ENCODE measurements at places on chromosomes 6 and 20. TPM values are rescaled to one million over a fixed set of nuclear protein-coding genes. Genes with fewer than 3 reads are reported as not detected.
A peak's percentile ranks its signal among the peaks of the same experiment; 100 is the strongest.

CAGE1 gene
- not detected for total RNA-seq

HIVEP2 gene
- total RNA-seq = 3.6 TPM

NPBWR2 gene
- total RNA-seq = not detected

CCDC170 gene
- total RNA-seq = not detected

DNA sequence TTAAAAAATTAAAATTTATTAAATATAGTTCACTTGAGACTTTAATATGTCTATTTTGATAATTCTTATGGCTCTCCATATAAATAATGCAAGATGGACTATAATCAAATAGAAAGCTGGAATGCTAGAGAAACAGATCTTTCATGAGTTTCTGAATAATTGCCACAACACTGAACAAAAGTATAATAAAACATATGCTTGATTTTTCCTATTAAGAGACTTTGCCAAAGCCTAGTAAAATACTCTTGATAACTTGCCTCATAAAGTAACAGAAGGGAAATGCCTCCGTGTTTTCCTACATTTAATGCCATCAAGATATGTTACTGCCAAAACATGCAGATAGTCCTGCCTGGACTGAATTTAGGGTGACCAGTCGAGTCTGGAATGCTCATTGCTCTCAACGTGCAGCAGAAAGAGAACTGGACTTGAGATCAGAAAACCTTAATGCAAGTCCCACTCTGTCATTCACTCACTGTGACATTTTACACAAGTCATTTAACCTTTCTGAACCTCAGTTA lies 153.2 kb downstream of the AIG1 start:
- no peak for DNase-seq

DNA sequence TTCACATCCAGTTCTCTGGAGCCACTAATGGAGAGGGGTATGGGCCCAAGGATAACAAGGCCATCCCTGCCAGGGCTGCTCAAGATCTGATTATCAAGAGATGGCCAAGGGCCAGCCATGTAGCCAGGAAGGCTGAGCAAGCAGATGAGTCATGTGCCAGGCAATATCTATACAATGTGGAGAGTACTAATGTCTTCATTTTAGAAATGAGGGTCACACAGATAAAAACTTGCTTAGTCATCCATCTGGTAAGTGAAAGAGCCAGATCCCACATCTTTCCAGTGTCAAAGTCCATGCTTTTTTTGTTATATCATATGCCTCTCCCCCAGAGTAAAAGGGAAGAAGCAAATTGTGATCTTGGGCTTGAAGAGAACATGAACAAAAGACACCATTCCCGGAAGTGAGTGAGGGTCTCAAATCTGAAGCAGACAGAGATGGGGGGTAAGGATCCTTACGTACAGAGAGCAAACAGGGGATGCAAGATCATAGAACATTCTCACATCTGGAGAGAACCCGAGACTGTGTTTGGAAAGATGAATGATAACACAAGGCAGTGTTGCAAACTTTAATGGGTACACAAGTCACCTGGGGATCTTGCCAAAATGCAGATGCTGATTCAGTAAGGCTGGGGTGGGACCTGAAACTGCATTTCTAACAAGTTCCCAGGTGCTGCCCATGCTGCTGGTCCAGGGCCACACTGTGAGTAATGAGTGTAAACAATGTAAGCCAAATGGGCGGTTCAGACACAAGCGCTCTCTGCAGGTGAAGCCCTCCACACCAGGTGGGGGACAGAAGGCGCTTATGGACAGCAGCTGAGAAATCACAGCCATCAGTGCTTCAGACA lies 20.0 kb upstream of the GSTA3 start:
- DNase-seq = peak; percentile 85

- no peak for DNase-seq
These were observed 6.6 kb downstream of the CITED2 start for GRCh38 chr6:139367810-139368351.

DNA sequence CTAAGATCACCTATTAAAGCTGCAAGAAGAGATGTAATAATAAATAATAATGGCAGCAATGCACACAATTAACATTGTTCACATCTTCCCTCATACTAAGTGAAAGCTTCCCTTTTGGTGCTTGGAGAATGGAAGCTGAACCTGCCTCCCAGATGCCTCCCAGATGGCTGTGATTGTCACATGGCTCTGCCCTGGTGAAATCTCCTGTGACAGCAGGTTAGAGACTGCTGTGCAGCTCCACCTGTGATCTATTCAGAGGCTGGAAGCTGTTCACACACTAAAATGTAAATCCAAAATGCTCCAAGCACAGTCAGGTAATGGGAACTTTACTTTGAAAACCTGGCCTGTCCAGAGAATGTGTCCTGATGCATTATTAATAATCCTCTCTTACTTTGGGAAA lies 41.7 kb upstream of the RGS17 start:
- DNase-seq = no peak

GRCh38 chr6:137316626-137317025 lies 97.4 kb upstream of the IFNGR1 start:
- DNase-seq = no peak

GRCh38 chr6:130105996-130106704 lies 87.8 kb downstream of the L3MBTL3 start:
- no peak for DNase-seq

GRCh38 chr6:63584566-63584965 lies 12.3 kb downstream of the LOC128125822 start:
- DNase-seq = no peak

DNA sequence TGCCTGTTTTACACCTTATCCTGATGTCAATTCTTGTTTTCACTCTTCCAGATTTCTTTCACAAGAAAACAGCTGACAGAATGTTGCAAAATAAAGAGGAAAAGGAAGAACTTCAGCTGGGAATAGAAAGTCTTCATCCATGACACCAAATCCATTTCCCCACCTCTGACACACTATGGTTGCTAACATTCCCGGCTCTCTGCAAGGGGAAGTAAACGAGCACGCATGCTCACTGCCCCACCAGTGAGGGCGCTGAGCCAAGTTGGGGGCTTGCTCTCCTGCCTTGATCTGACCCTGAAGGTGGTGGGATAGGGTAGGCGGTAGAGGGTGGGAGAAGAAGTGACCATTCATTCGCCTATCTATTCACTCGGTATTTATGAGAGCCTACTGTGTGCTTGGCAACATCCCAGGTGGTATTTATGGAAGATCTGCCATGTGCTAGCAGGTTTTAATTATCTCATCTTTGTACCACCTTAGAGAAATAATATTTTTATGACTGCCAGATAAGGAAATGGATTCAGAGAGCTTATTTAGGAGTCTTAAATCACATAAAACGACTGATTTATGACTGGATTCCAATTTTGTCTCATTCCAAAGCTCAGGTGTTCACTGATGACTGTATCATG lies 206.2 kb downstream of the FOXC1 start:
- DNase-seq = no peak

DNA sequence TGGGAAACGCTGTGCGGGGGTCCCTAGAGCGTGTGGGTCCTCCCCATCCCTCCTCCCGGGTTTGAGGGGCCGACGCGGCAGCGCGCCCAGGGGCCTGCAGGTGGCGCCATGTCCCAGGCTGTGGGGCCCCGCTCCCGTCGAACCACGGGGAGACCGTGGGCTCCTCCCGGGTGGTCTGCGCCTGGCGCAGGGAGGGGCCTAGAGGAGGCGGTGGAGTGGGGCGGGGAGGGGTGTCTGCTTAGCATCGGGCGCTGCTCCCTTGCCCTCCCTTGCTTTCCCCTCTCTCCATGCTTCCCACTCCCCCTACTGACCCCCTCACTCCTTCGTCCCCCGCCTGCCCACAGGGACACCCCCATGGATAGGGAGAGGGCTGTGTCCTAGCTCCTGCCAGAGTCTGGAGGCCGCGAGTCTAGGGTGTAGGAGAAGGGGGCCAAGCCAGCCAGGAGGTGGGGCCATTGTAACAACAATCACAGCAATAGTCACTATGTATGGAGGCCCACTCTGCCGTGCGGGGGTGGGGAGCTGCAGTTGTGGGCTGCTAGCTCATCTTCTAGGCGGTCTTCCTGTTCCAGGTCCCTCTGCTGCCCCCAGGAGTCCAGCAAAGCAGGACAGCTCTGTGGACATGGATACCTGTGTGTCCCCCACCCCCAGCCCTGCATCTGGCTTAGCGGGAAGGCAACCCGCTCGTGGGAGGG lies 51.7 kb downstream of the CHMP4B start:
- peak; percentile 52 for DNase-seq

DNA sequence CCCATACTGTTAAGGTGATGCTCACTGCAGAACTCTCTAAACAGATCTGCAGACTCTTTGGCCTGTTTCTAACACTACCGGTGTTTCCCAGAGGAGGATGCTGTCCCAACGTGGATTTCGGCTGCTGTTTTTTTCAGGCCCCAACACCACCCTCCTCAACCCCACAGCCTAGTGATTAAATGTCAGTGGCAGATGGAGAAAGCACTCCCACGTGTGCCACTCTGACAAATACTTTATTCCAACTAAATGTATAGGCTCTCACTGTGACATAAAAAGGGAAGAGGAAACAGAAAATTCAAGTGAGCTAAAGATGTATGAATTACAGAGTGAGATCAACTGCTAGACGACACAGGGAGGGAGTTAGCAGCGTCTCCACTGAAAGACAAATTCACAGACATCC lies 3.6 kb downstream of the TBC1D20 start:
- DNase-seq = no peak

DNA sequence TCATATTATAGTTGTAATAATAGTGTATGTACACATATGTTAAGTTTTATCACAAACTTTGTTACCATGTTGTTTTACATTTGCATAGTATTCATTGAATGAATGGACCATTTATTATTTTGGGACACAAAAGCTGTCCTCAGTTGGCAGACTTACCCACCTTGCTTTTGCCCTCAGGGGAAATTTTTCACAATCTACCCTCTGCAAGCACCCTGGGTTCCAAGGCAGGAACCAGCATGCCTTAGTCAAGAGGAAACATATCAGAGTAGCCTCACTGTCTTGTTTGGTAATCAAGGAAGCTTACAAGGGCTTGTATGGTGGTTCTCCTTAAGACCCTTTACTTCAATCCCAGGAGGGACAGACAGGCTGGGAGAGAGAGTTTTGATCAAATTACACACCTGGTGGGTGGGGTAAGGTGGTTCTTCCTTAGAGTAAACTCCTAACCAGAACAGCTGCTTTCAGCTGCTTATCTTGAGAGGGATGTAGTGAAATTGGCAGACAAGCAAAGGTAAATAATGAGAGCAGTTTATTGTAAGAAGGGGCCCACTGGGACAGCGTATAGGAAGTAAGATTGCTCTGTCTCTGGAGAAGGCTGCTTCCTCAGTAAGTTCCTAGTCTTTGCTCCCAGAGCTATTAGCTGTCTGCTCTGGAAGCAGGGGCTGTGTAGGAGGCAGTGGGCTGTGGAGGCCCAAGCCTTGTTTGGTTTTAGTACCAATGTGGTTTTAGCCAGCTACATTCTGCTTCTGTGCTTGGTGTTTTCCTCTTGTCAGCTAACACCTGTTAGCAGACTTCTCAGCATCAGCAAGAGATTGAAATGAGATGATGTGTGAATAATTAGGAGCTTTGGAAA lies 31.1 kb downstream of the BRPF3 start:
- DNase-seq = no peak

GRCh38 chr6:129785756-129786135 lies 75.4 kb downstream of the TMEM244 start:
- no peak for DNase-seq

DNA sequence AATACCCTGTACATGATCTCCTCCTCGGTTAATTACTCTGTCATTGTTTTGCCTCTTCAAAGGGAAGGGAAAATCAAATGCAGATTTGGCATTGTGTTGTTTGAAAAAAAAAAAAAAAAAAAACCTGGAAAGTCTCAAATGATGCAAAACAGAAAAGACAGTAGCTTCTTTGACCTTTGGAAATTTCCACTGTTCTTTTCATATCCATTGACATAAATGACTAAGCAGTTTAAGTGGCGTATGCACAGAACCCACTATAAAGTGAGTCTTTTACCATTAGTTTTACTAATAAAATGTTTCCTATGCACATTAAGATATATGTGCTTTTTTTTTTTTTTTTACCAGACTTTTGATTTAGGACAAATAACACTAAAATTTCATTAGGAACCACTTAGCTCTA lies 704.3 kb downstream of the TFAP2A start:
- DNase-seq = no peak

- no peak for DNase-seq
These were observed 35.9 kb downstream of the OPN5 start for GRCh38 chr6:47817749-47818148.

- no peak for DNase-seq
These were observed 56.5 kb upstream of the ADTRP start for GRCh38 chr6:11835065-11835464.

DNA sequence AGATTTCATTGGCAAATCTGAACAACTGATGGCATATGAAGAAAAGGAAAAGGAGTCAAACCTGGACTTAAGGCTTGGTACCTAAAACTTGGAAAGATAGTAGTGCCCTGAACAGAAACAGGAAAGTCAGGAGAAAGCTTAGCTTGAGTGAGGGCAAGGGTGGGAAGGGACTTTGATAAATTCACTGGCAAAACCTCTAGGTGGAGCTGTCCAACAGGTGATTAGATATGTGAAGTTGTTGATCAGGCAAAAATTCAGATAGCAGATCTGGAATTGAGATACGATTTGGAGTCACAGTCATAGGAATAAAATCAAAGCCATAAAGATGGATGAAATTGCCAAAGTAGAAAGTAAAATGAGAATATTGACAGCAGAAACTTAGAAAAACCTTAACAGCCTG lies 16.1 kb upstream of the ZNF292 start:
- DNase-seq = peak; percentile 4

DNA sequence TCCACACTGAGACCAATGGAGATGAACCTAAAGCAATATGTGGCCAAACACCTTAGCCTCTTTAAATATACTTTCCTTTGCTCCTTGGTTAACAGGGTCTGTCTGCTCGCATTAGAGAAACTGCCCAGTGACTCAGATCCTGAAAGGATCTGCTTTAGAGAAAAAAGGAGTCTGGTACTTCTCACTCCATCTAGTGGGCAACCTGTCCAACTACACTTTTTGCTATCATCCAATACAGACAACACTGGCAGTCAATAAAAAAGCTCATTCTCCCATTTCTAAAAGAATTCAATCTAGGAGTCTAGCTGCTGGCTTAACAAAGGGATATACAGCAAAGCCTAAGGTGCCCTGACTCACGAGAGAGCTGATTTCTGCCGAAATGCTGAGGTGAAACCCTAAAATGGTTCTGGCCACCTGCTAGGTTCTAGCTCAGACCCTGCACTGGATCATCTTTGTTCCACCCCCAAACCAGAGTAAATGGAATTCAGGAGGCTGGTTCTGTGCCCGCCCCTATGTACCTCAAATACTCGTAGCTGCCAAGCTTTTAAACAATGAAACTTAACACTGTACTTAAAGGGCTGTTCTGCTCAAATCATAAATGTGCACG lies 11.5 kb downstream of the GNL1 start:
- DNase-seq = peak; percentile 60

DNA sequence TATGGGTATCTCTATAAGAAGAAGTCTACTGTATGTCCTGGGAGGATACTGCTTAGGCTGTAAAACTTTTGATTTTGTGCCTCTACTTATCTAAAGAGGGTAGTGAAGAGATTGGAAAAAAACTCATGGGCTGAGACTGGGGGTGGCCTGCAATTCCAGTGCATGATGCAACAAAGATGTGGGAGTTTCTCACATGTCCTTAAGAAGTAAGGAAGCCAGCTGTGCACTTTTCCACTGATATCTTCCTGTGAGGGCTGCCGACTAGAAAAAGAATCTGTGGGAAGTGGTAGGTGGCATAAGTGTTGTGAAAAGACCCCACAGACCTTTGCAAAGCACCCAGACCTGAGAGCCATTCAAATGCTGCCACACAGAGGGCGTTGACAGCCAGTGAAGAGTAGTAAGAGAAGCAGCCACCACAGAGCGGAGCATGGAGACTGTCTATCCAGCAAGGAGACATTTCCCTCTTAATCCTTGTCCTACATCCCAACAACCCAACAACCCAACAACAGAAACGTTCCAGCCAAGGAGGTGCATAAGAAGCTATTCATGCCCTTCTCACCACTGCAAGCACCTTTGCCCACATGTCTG lies 65.1 kb downstream of the PFDN4 start:
- no peak for DNase-seq

GRCh38 chr6:78605909-78606446 lies 261.4 kb upstream of the IRAK1BP1 start:
- no peak for DNase-seq
